ENCODE measurements at places on chromosomes 5 and 9.

- DNase-seq, result no peak
Measured at GRCh38 chr5:154358516-154359220, 87.1 kb upstream of the SAP30L start.

- DNase-seq, result no peak
Measured at GRCh38 chr9:135761150-135761844, 59.3 kb downstream of the KCNT1 start.

- DNase-seq, result no peak
Measured at GRCh38 chr5:163105456-163105855, 331.9 kb upstream of the CCNG1 start.

GRCh38 chr9:89792189-89793123 is 187.6 kb downstream of the GADD45G start:
- no peak for DNase-seq

DNA sequence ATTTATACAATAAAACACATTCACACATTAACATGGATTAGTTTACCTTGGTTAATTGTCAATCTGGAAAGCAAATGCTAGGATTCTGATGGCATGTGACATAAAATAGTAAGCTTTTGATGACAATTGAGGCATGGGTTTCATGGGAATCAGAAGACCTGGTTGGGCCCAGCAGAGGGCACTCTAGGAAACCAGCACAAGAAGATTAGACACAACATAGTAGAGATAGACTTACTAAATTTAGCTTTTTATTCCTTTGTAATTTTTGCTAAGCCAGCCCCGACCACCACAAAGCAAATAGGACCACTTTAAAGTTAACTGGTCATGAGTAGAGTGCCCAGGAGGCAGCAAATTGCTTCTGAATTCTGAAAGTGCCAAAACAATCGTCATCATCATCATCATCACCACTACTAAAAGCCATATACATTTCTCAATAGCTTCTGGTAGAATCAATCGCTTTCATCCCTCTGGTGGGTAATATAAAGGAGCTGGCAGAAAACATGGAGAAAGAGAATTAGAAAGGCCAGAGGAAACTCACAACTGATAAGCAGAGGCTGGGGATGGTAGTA is 163.2 kb downstream of the ARRDC3 start:
- no peak for DNase-seq

DNA sequence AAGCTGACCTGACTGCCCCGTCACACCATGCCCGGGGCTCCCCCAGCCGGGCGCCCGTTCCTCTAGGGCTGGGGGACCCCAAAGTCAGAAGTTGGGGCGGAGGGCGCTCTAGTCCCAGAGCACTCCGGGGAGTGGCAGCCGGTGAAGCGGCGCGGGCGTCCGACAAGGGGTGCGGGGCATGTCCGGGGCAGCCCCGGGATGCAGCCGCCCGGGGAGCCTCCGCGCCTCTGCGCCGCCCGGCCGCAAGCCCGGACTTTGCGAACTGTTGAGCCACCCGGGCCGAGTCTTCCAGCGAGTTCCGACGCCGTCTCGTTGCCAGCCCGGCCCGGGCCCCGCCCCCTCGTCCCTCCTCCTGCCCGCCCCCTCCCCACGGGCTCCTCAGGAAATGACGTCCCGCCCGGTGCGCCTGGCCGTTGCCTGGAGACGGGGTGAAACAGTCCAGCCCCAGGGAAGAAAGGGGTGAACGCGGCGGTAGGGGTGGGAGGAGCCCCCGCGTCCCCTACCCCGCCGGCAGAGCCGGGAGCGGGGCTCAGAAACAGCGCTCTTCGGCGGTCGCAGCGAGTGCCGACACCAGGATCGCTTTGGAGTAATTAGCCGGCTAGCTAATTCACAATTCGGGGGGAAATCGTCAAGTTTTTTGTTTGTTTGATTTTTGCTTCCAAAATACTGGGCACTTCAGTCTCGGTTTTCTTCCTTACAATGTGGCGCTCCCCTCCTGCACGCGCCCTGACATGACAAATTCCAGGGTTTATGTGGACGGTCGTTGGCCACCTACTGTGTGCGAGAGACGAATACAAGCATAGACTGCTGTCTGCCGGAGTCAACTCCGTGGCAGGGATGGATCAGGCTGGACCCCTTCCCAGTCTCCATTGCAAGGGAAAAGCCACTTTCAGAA is at the start of gene WHRN:
TSS of gene WHRN (minus strand) at position 287 of the 895 bp plus-strand sequence. CDS start 672 bp downstream, outside the sequence.
- DNase-seq, result peak; percentile 95

GRCh38 chr9:74696520-74696919 is 191.2 kb downstream of the TRPM6 start:
- DNase-seq, result no peak

GRCh38 chr5:102628441-102629175 is 126.5 kb upstream of the PAM start:
- DNase-seq, result no peak

GRCh38 chr9:130861372-130862180 is 26.5 kb downstream of the ABL1 start:
- no peak for DNase-seq

- DNase-seq, result no peak
Measured at GRCh38 chr9:93807166-93808074, 147.7 kb downstream of the BARX1 start.

DNA sequence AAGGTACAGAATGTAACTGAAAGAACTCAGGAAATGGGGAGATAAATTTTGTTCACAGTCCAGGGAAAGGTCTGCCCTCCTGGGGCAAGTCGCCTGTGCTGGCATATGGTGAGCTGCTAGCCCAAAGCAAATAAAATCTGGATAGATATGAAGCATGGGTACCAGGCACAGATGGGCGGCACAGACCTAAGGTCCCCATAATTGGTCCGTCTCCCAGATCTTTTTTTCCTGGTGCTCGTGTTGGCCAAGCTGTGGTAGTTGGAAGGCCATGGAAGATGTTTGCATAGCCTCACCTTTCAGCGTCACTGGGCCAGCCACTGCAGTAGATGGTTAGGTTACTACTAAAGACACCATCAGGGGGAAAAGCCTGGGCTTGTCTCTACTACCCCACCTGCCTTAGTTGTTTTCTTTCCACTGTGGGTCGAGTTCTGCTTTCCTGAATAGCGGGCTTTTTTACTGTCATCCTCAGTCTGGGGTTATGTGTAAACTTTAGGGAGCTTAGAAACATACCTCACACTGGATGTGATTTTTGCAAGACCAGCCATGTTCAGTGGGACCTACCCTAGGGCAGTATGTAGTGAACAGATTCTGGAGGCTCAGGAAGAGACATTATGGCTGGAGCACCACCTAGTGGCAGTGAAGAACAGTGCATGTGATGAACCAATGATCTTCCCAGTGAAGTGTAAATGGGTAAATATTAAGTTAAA is 24.2 kb upstream of the GLRX start:
- peak; percentile 66 for DNase-seq

DNA sequence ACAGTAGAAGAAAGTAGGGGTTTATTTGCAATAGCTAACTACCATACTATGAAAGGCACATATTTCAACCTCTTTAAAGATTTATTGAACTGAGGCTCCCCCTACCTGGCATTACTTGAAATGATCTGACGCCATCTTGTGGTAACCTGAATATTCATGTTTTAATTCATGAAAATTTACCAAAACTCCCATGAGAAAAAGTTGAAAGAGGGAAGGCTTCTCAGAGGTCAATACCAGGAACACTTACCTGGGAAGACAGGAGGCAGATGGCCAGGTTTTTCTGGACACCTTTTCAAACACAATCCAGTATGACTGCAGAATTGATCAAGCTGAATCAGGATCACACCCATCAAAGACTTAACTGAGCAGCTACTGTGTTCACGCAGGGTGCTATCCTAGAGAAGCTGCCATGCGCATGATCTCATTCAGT is 9.4 kb downstream of the PRELID2 start:
- no peak for DNase-seq

DNA sequence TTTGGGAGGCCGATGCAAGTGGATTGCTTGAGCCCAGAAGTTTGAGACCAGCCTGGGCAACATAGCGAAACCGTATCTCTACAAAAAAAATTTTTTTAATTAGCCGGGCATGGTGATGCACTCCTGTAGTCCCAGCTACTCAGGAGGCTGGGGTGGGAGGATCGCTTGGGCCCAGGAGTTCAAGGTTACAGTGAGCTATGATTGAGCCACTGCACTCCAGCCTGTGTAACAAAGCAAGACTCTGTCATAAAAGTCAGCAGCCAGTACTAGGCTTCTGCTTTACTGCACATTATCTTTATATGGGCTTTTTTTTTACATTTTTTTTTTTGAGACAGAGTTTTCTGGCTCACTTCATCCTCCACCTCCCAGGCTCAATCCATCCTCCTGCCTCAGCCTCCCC is 9.4 kb upstream of the HAVCR1 start:
- DNase-seq, result no peak

GRCh38 chr9:3850098-3850497 is 324.3 kb upstream of the RFX3 start:
- DNase-seq, result no peak

DNA sequence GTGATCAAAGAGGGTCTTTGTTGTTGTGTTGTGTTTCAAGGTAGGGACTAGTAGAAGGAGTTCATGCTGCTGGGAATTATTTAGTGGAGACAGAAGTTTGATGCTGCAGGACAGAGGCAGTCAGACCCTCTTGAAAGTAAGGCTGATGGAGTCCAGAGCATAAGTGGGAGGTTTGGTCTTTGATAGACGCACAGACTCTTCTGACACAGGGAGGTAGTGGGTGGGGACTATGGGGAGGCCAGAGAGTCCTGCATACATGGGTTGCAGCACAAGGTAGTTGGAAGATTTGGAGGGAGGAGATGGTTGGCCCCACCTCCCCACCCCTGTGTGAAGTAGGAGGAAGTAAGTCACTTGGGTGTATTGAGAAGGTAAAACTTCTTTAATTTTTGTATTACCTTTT is 2.4 kb upstream of the CCDC112 start:
- no peak for DNase-seq

DNA sequence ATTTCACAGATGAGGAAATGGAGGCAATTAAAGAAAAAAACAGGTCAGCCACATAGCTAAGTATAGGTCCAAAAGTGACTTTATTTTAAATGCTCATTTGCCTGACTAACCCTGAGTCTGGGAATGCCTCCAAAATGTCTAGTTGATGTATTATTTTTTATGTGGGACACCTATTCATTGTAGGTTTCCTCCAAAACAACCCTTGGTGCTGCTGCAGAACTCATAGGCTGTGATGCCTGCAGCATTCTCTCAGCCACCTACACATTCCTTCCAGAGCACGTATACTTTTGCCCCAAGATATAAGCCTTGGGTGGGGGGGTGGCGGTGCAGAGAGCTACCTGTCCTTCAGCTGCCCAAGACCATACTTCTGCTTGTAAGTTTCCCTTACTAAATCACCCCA is 77.4 kb downstream of the MSX2 start:
- DNase-seq, result no peak

- no peak for DNase-seq
Measured at GRCh38 chr5:647727-648126, 35.6 kb downstream of the CEP72 start.

DNA sequence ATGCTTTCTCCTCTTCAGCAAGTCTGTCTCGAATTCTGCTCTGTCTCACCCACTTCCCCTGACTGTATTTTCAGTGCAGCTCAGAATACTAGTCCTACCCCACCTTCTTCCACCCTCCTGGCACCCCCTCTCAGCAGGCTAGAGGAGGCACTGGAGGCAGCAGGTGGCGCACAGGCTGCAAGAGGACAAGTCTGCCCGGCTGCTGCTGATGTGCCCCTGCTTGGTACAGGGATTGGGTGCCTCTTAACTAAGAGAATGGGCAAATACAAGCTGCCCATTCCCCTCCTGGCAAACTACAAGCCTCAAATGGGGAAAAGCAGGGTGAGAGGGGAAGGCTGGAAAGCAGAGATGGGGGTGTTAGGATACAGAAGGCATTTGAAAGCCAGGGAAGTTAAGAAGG is 5.1 kb downstream of the TLN1 start:
- no peak for DNase-seq

DNA sequence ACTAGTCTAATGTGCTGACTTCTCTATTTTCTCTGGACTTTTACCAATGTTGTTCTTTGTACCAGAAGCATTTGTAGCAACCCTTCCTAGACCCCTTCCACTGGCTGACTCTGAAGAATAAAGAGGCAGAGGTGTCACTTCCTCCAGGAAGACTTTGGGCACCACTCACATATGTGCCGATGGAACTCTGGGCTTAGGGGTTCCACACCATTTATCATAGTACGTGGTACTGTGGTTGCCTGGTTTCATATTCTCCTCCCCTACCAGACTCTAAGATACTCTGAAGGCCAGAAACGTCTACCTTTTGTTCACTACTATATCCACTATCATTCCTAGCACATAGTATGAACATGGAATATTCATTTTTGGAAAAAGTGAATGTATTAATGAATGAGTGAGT is 88.0 kb downstream of the BNC2 start:
- no peak for DNase-seq

DNA sequence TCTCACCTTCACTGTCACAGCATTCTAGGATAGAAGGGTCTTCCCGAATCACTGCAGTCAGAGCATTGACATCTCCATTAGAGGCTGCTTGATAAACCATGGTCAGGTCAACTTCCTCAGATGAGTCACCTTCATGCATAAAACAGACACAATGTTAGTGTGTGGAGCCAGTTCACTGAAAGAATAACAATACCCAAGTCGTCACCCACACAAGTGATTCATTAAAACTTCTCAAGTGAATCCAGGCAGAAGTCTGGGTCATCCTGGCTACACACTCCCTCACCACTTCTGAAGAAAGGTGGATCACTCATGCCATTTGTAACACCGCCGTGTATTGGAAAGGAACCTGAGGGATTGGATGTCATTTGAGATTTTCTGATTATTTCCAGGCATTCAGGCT is 49.6 kb downstream of the ANKRD55 start:
- DNase-seq, result no peak

DNA sequence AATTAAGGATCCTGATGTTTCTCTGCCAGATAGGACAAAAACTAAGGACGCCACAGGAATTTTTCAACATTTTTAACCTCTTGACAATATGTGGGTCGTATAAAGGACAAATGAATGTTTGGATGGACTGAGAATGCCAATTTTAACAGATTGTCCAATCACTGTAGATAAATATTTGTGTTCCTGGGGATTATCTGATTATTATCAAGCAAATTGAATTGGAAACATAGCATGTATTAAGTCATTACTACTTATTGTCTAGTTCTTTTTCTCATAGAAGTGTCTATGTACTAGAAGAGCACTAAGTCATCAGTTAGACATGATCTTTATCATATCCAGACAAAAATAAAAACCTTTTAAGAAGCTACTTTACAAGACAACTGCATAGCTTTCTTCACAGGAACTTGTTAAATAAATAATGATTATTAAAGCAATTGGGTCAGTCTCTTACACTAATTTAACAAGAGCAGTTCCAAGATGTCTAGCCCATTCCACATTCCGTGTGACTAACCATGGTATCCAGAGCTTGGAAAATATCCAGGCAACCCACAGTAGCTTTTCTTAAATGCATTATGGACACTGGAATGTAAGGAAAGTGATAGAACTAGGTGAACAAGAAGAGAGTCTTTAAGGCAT is 127.5 kb upstream of the CDKN2B start:
- DNase-seq, result no peak
